ENCODE measurements at places on chromosomes 5 and 9.
A peak's percentile ranks its signal among the peaks of the same experiment; 100 is the strongest.

GRCh38 chr5:81402192-81402930, 8.4 kb upstream of the ACOT12 start:
- no peak for DNase-seq

- DNase-seq, result no peak
Observed at GRCh38 chr5:102747386-102748166, 7.5 kb upstream of the PAM start.

GRCh38 chr5:72599519-72600370, 92.5 kb upstream of the ZNF366 start:
- no peak for DNase-seq

GRCh38 chr5:150142959-150143349, 12.7 kb downstream of the PDGFRB start:
- no peak for DNase-seq

- no peak for DNase-seq
Observed at GRCh38 chr9:121637713-121638220, 13.7 kb upstream of the DAB2IP start.

- no peak for DNase-seq
Observed at GRCh38 chr5:73960426-73960825, 334.4 kb downstream of the ARHGEF28 start.

GRCh38 chr5:36733183-36733582, 126.8 kb downstream of the SLC1A3 start:
- no peak for DNase-seq

- no peak for DNase-seq
Observed at GRCh38 chr5:110634475-110634874, 92.0 kb downstream of the TMEM232 start.

DNA sequence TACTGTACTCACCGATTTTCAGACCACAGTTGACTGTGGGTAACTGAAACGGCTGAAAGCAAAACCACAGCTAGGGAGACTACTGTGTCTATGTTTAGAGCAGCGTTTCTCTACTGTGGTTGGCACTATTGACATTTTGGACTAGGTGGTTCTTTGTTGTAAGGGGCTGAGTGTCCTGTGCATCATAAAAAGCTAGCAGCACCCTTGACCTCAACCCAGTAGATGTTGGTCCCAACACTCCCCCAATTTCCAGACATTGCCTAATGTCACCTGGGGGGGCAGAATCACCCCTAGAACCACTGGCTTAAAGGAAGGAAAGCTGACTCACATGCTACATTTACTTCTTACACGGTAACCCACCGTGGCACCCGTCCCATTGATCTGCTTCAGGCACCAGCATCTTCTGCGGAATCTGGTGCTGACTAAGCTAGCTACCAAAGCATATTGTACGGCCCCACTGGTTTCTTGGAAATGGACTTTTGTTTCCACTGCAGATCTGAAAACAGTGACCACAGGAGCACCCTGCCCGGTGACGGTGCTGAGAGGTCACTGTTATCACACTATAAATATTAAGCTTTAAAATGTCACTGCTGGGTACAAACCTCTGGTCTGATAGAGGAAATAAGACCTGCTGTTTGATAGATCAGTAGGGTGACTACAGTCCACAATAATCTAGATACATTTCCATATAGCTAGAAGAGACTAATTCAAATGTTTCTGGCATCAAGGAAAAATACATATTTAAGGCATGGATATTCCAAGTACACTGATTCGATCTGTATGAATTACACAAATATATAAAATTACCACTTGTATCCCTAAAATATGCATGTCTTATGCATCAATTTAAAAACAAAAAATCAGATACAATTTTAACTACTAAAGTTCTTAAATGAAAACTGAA, 151.4 kb downstream of the HSD17B3 start:
- peak; percentile 37 for DNase-seq

- DNase-seq, result no peak
Observed at GRCh38 chr5:122473138-122473843, 161.3 kb downstream of the SNCAIP start.

DNA sequence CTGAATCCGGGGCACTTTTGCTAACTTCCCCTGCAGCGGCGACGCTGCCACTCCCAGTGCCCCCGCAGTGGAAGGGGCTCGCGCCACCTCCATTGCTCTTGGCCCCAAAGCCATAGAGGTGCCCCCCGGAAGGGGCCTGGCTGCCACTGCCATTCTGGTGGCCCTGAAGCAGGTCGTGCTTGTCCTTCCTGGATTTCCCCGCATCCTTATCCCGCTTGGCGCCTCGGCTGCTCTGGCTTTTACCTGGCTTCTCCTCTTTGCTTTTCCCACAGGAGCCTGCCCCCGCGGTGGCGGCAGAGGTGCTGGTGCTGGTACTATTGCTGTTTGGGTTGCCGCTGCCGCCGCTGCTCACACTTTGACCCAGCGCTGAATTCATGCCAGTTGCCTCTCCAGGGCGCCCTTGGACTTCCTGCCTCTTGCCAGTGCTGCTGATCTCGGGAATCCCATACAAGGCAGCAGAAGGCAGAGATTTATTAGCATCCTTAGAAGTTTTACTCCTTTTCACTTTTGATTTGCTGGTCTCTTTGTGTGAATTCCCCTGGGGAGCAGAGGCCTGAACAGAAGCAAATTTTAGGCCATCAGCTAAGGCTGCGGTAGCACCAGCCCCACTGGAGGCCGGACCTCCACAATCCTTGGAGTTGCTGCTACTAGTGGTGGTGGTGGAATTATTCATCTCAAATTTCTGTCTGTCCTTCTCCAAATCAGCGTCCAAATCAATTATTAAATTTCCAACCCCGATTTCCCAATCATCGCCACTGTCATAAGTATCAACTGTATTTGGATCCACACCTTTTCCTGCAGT, 2.1 kb downstream of the ZNF608 start:
- no peak for DNase-seq

DNA sequence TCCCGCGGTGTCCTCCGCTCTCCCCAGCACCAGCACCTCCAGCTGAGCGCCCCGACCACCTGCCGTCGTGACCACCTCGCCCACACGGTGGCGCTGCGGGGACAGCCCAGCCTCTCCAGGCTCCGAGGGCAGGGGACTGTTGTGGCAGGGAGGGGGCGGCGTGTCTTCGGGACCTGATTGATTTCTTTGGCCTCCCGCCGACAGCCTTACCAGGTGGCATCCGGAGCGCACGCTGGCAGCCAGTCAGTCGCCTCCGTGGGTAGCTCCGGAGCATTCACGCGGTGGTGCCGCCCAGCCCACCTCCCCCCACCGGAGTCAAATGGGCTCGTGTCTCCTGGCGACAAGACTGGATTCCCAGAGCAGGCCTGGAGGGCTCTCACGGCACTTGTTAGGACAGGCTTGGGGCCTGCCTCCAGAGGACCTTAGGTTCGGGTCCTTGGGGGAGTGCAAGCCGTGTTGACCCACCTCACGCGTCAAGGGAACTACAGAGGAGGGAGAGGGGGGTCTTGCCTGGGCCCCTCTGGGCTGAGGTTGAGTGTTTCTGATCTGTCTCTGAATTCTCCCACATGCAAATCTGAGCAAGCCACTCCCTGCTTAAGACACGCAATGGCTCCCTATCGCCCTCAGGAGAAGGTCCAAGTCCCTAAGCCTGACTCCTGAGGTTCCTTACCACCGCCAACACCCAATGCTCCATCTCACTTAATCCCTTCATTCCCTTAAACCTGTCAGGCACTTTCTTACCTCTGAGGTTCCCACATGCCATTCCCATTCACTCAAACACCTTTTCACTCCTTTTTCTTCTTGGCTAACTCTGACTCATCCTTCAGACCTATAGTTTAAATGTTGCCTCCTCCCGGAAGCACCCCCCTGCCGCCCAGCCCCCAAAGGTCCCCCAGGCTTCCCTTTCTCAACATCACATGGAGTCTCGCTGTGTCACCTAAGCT, 51.2 kb upstream of the GGTA1 start:
- DNase-seq, result peak; percentile 67

- no peak for DNase-seq
Observed at GRCh38 chr9:71754151-71754550, 14.2 kb downstream of the CEMIP2 start.

DNA sequence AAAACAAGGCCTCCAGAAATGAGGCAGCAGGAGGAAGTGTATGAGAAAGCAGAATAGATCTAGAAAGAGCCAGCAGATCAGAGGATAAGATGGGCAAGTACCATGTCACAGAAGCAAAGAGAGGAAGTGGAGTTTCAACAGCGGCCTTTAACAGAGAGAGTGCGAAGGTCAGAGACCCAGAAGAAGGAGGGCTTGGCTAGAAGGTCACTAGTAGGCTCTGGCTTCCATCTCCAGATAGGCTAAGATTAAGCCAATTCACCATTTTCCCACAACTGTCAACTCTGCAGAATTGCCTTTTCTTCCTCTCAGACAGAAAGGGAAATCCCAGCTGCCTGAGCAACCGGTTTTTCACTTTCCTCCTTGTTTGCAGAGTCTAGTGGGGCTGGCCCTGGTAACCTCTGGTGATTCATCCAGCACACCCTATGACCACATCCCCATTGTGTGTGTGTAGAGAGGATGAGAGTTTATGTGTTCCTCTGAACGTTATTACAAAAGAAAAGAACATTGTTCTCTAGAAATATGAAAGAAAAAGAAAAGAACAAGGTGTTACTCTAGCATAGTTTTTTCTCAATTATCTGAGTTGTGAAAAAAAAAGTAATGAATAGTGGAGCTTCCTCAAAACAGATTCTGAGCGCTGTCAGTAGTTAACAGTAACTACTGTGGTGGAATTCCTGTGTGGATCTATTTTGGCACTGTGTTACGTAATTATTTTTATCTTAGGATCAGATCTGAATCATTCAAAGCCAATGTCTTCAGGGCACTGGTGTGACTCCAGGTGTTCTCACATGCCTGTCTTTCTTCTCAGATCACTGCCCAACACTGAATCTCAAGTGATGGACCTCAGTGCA, 220.4 kb downstream of the ARRDC3 start:
- peak; percentile 31 for DNase-seq

GRCh38 chr9:79616013-79616412, 44.2 kb downstream of the TLE4 start:
- DNase-seq, result no peak

DNA sequence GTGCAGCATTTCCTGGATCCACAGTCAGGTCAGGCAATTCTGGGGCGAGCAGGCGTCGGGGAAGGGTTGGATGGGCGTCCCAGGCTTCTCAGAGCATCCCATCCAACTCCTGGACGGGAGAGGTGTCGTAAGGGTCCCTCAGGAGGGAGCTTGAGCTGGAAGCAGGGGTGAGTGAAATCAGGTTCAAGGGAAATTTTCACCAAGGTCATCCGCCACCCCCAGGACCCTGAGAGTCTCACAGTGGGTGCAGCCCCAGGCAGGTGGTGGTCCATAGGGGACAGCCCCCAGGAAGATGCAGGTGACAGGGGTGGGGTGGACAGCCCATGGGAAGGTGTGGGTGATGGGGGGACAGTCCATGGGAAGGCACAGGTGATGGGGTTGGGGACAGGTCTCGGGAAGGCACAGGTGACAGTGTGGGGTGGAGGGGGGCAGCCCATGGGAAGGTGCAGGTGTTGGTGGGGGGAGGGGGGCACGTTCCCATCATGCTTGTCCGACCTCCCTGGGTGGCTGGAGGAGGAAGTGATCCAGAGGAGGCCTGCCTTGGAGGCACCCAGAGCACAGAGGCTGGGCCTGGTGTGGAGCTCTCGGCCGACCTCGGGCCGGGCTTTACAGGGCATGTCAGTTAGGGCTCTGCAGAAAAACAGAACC, 48.9 kb downstream of the AHRR start:
- no peak for DNase-seq

- no peak for DNase-seq
Observed at GRCh38 chr9:16003785-16004184, 450.9 kb downstream of the CCDC171 start.

GRCh38 chr5:15373151-15373550, 126.8 kb upstream of the FBXL7 start:
- no peak for DNase-seq

DNA sequence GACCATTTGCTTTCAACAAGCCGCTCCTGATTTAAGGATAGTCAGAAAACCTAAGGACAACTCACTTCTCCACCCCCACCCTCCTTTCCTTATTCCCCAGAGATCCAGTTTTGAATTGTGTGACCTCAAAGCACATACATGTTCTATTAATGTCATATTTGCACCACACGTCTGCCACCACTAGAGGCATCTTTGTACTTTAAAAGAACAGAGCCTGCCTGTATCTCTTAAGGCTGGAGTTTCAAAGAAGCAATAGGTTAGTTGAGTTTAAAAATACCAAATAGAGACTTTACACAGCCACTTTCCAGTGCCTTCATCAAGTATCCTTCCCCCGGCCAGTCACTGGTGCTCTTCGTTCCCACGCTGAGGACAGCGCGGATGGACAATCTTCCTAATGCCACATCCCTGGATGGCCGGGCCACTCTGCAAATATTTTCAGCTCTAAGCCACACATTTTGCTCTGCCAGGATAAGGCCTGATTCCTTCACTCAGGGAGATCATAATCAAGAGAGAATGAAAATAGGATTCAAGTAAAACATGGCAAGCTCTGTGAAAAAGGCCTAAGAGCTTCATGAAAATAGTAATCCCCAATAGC, 146.3 kb downstream of the SNCAIP start:
- no peak for DNase-seq

DNA sequence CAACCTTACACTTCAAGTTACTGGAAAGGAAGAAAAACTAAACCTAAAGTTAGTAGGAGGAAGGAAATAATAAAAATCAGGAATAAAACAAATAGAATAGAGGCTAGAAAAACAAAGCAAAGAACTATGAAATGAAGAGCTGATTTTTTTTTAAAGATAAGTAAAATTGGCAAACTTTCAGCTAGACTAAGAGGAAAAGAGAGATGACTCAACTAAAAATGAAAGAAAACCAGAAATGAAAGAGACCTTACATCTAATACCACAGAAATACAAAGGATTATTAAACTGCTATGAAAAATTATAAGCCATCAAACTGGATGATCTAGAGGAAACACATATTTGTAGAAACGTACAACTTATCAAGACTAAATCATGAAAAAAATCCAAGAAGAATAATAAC, 60.0 kb downstream of the PRRC1 start:
- no peak for DNase-seq

GRCh38 chr5:9343146-9343850, 202.6 kb downstream of the SEMA5A start:
- no peak for DNase-seq

DNA sequence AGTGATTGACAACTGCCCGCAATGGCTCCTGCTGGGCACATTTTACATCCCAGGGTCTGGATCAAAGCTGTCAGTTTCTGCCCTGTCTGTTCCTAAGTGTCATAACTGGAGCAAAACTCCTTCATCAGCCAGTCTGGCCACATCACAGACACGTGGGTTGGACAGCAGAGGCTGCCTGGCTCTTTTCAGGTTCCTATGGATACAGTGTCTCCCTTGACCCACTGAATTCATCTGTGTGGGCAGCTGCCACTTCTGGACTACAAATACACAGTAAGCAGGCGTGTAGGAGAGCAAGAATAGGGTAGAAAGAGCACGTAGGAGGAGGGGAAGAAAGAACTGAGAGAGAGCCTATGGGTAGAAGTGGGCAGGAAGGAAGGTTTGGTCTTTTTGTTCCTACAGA, 238.0 kb downstream of the ENC1 start:
- DNase-seq, result no peak

DNA sequence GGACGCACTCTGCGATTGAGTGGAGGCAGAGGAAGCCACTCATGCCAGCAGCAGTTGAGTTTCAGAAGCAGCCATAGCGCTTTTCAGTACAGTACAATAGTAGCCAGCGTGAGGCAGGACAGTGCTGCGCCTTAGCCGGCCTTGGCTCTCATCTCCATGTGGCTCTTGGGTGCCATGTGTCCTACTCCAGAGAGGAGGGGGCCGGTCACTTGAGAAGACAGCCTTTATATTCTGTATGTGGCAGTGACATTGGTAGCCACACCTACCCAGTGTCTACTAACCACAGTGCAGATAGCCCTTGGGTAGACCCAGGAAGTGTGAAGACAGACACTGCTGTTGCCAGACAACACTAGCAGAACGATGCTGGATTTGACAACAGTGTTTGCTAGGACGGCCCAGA, 42.3 kb downstream of the FAM78A start:
- no peak for DNase-seq

Data from CD4-positive, alpha-beta T cell treated with Interleukin-17A for 4 hours (primary cell).